ENCODE measurements at places on chromosomes 3 and 15.

DNA sequence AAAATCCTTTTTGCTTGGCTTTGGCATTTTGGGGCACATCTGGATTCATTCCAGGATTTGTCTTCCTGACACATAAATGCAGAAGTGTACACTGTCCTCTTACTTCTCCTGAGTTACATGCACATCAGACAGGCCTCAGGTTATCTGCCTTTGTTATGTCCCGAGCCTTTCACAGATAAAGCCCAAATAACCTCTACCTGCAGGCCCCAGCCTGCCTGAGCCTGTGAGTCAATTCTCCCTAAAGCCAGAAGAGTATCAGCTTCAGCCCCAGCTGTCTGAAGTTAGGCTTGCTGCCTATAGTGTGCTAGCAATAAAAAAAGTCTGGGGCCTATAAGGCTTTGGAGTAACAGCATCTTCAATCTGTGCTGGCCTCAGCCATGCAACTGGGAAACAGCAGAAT, 17.7 kb upstream of the GSK3B start:
- DNase-seq = no peak

GRCh38 chr15:62932436-62932835, 110.1 kb upstream of the TPM1 start:
- DNase-seq = no peak

GRCh38 chr3:16978234-16978920, 93.6 kb downstream of the PLCL2 start:
- DNase-seq = no peak

- no peak for DNase-seq
These were observed 11.8 kb upstream of the BCL2L10 start for GRCh38 chr15:52124270-52124880.

- no peak for DNase-seq
These were observed 57.6 kb upstream of the TNFSF10 start for GRCh38 chr3:172580680-172581401.

DNA sequence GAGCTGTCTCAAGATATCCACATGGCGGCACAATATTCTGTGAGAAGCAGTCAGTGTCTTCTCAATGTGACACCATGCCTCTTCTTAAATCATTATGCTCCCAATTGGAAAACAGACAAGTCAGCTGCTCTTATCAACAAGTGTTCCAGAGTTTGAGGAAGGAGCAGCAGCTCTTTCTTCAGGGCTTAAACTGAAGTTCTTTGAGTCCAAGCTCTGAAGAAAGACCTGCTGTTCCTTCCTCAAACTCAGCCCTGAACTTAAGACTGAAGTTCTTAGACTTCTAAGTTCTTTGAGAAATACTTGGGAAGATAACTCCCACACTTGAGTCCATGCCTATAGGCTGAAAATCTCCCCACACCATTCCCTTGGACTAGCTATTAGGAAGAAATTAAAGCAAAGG, 43.4 kb downstream of the NPTN start:
- no peak for DNase-seq

- DNase-seq = no peak
These were observed 160.6 kb downstream of the APBA2 start for GRCh38 chr15:29046281-29046810.

GRCh38 chr15:62272290-62272689, 107.2 kb upstream of the C2CD4B start:
- no peak for DNase-seq

GRCh38 chr15:89378296-89379151, 43.9 kb upstream of the POLG start:
- no peak for DNase-seq

All from esophagus squamous epithelium (tissue), 5 donors.